ENCODE measurements at places on chromosomes 6 and 20.

- DNase-seq = no peak
Measured at GRCh38 chr20:64226686-64227580, 28.6 kb upstream of the PCMTD2 start.

DNA sequence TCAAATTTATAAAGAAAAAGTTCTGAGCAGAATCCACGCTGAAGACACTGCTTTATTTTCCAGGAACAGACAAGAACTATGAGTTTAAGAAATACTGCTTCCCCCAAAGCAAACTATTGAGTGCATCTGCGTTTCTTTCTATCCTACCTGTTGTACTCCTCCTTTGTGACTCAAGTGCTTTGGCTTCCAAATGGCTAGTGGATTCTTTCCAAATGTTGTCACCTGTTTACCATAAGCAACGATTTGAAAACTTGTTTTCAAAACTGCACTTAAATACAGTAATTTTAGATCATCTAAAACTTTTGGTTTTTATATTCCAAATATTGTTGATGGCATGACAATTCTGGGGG is 9.5 kb downstream of the PXDC1 start:
- DNase-seq = no peak

DNA sequence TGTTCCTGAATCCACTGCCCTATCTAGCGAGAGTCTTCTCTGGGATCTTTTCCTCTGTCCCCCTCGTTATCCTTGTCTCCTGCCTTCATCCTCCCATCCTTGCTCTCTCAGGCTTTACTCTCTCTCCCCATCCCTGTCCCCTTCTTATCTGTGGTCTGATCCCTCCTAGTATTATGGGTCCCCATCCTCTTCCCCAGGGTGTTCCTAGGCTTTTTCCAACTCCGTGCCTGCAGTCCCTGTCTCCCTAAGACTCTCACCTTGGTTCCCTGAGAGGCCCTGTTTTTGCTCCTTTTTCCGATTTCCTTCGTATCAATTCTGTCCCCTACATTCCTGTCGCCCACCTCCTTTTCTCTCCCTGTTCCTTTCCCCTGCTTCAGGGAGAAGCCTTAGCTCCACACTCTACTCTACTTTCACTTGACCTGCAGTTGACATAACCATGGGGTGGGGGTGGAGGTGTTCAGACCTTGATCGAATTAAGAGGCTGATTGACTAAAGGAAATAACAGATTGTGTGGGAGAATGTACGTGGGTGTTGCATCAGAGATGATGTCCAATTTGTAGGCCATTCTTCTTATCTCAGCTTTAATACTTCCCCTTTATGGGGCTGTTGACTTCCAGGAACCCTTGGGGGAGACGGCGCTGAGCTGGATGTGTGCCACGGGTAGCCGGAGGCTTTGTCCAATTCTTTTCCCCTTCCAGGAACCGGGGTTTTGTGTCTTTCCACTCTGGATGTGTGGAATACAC is 905 bp downstream of the PPARD start:
- DNase-seq = no peak

DNA sequence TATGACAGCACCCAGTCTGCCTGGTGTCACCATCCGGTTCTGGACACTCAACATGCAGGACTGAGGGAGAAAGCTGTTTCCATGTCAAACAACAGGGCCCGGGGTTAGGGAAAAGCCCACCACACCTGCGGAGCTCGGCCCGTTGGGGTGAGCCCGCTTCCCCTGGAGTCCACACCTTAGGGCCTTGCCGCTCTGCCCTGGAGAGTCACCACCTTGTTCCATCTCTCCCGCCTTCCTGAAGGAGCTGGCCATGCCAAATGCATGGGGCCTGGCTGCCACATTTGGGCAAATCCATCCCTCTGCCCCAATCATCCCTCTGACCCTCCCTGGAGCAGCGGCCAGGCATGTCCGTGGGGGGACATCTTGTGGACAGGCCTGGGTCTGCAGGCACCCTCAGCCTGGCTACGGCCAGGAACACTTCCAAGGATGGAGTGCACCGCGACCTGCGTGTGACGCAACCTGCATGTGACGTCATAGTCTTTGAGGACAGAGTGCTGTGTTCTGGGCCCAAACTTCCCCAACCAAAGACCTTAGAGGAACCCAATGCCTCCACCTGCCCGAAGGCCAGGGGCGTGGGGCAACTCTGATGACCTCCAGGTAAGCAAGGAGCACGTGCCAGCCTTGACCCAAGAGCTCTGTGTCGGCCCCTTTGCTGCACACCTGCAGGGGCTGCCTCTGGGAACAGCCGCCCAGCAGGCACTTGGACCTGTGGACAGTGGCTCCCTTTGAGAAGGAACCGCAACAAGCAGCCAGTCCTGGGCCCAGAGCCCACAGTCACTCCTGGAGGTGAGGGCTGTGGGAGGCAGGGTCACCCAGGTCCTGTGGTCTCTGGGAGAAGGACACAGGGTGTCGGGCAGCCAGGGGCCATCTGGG is 1.7 kb downstream of the CABLES2 start:
- no peak for DNase-seq

DNA sequence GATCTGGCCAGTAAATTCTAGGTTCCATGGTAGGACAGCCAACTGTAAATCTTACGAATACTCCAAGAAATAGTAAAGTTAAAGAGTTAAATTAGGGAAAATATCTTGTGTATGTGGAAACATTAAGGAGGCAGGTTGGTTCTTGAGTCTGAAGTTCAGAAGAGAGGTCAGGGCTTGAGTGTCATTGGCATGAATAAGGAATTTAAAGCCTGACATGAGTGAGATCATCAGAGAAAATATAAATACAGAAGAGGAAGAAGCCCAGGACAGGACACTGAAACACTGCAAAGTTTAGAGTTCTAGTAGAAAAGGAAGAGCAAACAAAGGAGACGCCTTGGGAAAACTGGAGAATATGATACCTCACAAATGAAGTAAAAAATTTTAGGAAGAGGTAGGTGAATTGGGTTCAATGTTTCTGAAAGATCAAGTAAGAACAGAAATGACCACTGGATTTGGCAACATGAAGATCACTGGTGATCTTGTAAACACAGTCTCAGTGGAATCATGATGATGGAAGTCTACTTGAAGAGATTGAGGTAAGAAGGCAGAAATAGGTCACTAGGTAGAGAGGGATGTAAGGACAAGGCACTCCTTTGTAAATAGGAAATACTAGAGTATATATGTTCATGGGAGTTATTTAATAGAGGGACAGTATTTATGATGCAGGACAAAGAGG is 41.6 kb upstream of the SYNCRIP start:
- DNase-seq = no peak

GRCh38 chr20:46987001-46987400 is 92.4 kb downstream of the EYA2 start:
- DNase-seq = no peak

DNA sequence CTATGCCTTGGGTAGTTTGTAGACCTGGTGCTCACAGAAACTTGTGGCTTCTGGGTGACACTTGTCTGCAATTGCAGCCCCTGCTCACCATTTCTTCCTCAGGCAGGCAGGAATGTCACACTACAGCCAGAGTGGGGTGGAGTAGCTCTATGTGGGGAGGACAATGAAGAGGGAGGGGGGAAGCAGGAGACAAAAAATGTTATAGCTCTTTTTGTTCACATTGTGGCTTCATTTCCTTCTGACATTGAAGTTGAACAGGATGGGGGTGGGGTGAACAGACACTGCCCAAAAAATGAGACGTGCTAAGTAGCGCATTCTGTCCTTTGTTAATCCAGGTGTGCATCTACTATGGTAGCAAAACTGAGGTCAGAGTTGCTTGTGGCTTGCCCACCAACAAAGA is at the start of gene THEMIS:
TSS of gene THEMIS (minus strand) at position 124 of the 400 bp plus-strand sequence. CDS start 126 bp downstream, outside the sequence.
- DNase-seq = no peak

- no peak for DNase-seq
Measured at GRCh38 chr20:17504066-17504897, 26.9 kb downstream of the BFSP1 start.

DNA sequence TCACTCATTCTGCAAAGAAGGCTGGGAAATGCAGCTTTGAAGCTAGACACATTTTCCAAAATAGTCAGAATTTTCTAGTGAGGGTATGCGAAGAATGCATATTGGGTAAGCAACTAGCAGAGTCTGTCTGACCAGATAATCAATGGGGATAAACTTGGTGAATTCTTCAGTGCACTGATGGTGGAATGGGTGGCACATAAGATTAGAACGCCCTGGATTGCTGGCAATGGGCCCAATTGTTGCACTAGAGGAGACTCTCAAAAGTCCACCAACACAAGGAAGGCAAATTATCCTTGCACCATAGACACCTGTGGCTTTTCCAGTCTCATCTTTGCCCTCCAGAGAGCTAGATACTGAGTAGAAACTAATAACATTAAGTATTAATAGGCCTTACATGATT is 167.6 kb downstream of the PTPRT start:
- DNase-seq = no peak

Data from A172 (cell line).